RPMI8226 (cell line): ENCODE measurements at places on chromosomes 5 and 9.

DNA sequence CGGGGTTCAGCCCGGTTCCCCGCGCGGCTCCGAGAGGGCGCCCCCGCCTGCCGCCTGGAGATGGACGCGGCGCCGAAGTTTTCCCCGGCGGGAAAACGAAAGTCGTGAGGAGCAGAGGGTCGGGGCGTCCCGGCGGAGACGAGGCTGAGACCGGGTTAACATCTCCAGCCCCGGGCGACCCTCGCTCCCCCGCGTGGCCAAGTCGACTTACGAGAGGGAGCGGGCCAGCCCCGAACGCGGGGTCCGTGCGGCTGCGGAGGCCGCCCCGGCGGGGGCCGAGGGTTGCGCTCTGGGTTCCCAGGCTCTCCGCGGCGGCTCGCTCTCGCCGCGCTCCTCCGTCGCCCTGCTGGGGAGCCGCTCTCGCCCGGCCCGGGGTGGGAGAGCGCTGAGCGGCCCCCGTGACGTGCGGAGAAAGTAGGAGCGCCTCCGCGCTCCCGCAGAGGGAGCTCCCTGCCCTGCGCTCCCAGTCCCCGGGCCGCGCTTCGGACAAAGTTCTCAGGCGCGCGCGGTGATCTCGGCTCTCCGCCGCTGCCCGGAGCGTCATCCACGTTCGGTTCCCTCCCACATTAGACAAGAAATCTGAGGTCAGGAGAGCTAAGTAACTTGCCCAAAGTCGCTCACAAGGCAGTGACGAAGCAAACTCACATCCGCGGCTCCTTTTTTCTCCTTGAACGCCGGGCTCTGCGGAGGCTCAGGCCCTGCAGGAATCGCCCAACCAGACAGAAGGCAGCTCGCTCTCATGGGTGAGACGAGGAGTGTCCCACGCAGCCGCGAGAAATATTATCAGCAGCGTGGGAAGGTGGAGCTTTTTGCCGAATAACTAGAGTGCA, 1.2 kb upstream of the GCNT4 start:
- DNase-seq, result peak; percentile 80

DNA sequence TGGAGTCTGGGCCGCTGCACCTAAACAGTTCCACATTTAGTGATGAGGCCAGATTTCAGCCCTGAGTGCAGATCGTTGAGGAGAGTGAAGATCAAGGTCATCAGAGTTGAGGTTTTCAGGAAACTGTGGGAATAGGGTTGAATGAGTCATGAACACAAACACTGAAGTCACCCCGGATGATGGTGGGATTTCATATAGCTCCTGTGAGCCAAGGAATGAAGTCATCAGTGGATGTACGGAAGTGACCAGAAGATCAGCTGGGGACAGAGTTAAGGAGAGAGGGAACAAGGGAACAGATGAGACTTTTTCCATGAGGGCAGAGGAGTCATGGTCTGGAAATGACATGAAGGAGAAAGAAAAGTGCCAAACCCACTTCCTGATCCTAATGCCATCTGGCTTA, 36.5 kb downstream of the PALM2AKAP2 start:
- DNase-seq, result no peak

GRCh38 chr5:126433701-126434100, 10.5 kb downstream of the GRAMD2B start:
- no peak for DNase-seq

GRCh38 chr9:85647571-85647970, 94.2 kb downstream of the AGTPBP1 start:
- DNase-seq, result no peak

DNA sequence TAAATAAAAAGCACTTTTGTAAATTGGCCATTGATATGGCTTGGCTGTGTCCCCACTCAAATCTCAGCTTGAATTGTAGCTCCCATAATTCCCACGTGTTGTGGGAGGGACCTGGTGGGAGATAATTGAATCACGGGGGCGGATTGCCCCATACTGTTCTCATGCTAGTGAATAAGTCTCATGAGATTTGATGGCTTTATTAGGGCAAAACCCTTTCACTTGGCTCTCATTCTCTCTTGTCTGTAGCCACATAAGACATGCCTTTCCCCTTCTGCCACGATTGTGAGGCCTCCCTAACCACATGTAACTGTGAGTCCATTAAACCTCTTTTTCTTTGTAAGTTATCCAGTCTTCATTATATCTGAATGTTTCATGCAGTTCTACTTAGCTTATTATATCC, 153.2 kb downstream of the TARS1 start:
- no peak for DNase-seq

DNA sequence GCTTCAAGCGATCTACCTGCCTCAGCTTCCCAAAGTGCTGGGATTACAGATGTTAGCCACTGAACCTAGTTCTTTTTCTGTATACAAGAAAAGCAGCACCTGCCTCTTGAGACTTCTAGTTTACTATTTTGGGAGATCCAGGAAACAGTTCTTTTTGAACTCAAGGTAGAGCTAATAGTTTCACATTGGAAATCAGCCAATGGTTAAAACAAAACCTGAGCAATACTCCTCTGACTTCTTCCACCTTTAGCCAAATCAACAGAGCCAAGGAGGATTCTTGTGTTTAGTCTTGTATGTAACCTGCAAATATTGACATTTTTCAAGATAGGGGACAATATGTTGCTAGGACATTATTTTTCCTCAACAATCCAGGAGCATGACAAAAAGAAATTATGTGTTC, 349.4 kb downstream of the SH3GL2 start:
- DNase-seq, result peak; percentile 77

- DNase-seq, result no peak
Measured at GRCh38 chr9:19630760-19631159, 158.1 kb downstream of the SLC24A2 start.

DNA sequence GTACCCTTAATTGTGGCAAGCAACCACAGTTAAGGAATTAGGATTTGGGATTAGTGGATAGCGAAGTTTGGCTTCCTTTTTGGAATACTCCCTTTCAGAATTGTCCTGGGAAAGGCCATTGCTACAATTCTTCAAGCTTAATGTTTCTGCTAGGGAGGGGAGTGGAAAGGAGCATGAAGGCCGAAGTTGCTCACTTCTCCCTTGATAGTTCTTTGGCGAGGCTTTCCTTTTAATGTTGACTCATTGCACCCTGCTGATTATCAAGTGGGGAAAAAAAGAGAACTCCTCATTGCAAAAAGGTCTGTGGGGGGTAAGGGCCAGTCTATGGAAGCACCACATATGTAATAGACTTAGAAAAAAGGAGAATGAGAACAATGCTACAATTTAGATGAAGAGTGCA, 30.7 kb downstream of the GRIN3A start:
- no peak for DNase-seq

DNA sequence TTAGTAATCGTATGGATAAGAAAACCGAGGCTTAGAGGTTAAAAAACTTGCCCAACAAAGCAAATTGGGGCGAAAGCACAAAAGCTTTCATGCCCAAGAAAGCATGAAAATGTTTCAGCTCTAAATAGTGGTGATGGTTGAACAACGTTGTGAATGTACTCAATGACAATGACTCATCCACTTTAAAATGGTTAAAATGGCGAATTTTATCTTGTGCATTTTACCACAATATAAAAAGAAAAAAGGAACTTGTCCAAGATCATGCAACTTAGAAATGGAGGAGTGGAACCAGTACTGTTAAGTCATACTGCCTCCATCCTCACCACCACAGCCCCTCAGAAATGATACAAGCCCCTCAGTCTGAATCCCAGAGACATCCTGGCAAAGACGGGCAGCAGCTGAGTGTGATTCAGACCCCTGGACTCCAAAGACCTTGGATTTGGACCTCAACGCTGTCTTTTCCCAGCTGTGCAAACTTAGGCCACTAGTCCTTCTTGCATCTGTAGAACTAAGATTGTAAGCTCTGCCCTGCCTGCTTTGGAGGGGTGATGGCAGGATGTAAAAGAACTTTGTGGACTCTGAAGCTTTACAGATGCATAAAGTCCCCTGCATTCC, 158.4 kb downstream of the GABBR2 start:
- no peak for DNase-seq

DNA sequence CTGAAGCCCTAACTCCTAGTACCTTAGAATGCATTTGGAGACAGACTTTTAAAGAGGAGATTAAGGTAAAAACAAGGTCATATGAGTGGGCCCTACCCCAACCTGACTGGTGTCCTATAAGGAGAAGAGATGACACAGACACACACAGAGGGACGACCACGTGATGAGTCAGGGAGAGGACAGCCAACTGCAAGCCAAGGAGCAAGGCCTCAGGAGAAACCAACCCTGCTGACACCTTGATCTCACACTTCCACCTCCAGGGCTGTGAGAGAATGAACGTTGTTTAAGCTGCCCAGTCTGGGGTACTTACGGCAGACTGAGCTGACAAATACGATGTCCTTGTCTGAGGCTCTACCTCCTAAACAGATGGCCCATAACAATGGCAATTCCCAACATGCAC, 93.6 kb downstream of the ROR2 start:
- DNase-seq, result no peak

GRCh38 chr9:119736491-119737454, 367.5 kb upstream of the BRINP1 start:
- DNase-seq, result no peak

DNA sequence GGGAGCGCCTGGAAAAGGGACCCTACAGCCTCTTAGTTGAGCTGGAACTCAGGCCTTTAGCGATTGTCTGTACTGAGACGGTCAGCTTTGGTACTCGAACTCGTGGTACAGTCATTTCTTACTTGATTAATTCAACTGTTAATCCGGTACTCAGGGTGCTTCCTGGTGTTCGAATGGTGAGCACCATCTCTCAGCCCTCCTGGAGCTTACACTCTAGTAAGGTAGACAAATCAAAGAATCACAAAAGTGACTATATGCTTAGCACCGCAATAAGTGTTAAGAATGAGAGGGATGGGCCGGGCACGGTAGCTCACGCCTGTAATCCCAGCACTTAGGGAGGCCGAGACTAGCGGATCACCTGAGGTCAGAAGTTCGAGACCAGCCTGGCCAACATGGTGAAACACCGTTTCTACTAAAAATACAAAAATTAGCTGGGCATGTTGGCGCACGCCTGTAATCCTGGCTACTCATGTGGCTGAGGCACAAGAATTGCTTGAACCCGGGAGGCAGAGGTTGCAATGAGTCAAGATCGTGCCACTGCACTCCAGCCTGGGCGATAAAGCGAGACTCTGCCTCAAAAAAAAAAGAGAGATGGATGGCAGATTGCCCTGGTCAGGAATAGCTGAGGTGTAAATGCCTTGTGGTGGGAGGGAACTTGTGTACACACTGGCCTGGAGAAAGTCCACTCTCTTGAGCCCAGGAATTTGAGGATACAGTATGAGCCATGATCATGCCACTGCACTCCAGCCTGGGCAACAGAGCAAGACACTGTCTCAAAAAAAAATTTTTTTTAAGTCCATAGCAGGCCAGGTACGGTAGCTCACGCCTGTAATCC, 981 bp downstream of the TCOF1 start:
- DNase-seq, result no peak

DNA sequence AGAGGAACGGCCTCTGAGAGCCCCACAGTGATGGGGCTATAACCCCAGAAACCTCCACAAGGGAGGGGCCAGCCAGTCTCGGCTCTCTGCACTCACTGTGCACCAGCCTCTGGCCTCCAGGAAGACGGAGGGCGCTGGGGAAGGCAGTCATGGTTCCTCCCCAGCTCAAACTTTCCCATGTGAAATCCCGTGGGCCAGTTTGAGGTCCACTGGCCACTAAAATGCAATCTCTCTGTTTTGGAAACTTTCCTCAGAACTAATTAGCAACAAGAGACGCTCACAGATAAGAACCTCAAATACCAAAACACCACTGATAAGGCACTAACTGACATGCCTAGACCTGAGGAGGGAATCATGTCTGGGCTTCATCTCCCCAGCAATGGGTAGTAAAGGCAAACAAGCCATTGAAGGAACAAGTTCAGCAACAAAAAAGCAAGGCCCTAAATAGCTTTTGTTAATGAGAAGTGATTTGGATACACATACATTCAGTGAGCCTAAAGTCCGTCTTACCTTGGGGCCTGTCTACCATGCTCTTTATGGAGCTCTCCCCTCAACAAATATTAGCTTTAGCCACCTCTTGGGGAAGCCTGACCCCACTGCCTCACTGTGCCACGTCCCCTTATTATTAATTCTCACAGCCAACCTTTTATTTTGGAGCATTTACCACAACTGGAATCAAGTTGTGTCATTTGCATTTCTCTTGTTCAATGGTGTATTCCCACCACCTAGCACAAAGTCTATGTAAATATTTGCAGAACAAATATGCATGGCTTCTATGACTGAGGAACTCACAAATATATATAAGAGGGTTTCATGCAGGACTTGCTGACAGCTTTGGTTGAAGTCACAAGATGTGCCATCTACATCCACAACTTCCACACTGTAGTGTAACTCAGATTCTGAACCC, 56.1 kb upstream of the GLRX start:
- DNase-seq, result no peak

- peak; percentile 2 for DNase-seq
Measured at GRCh38 chr5:122581629-122582028, 193.3 kb upstream of the SNX2 start.

- no peak for DNase-seq
Measured at GRCh38 chr5:13278811-13279210, 665.7 kb downstream of the DNAH5 start.

- DNase-seq, result no peak
Measured at GRCh38 chr9:27408001-27408400, 111.1 kb upstream of the EQTN start.

DNA sequence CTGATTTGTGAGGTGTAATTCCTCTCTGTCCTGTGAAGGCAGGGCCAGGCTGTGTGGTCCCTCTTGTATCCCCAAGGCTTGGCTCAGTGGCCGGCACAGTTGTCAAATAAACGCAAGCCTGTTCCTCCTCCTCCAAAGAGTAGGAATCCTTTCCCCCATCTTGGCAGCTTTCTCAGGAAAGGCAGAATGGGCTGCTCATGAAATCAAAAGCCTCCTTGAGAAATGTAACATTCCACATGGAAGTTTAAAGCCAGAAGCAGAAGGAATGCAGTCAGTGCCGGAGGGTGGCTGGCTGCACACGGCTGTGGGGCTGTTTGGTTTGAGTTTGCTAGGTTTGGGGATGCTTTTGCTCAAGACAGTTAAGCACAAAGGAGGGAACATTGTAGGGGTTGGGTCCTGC, 34.5 kb upstream of the MED10 start:
- no peak for DNase-seq
